ENCODE measurements at places on chromosomes 5 and 9.

DNA sequence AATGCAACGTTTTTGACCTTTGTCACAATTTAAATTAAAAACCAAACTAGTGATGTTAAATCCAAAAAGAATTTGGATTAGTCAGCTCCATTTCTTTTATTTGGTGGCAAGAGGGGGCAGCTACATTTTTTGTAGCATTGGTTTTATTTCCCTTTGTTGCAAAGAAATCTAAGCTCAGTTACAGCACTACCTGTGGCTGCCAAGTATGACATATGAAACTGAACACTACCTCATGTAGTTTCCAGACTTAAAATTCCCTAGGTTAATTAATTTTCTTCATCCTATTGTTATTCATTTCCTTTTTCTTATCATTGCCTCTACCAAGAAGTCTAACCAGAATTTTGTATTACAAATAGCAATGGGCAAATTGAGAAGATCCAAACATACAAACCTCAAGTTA lies 393.5 kb downstream of the BRINP1 start:
- no peak for DNase-seq

GRCh38 chr5:172118891-172119290 lies 69.1 kb downstream of the STK10 start:
- DNase-seq, result no peak

GRCh38 chr9:136762915-136763648 lies 1.2 kb downstream of the LCN15 start:
- DNase-seq, result peak; percentile 43

GRCh38 chr9:136268735-136269134 lies 23.1 kb upstream of the QSOX2 start:
- no peak for DNase-seq

- no peak for DNase-seq
Observed at GRCh38 chr9:110160123-110160522, 47.8 kb downstream of the C9orf152 start.

DNA sequence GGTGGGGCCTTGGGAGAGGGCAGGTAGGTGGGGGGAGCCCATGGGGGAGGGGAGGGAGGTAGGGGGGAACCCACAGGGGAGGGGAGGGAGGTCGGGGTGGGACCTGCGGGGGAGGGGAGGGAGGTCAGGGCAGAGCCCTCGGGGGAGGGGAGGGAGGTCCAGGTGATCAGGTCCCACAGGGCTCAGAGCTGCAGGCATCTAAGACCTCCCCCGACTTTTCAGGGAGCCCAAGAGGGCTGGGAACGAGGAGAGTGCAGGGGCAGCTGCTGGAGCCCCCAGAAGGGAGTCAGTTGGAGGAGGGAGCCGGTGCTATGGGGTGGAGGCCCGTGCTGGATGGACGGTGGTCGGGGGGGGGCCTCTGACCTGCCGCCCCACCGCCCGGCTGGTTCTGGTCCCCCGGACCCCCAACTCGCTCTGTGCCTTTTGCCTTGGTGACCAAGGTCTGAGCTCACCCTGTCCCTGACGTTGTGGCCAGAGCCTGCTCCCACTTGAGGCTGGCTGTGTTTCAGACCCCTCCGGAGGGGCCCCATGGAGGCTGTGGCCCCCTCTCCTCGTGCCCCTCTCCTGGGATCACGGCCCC lies 31.8 kb downstream of the SLC9A3 start:
- DNase-seq, result no peak

- no peak for DNase-seq
Observed at GRCh38 chr5:176774216-176775171, 35.9 kb upstream of the UNC5A start.

- DNase-seq, result no peak
Observed at GRCh38 chr9:108837530-108837929, 18.3 kb downstream of the ACTL7B start.

DNA sequence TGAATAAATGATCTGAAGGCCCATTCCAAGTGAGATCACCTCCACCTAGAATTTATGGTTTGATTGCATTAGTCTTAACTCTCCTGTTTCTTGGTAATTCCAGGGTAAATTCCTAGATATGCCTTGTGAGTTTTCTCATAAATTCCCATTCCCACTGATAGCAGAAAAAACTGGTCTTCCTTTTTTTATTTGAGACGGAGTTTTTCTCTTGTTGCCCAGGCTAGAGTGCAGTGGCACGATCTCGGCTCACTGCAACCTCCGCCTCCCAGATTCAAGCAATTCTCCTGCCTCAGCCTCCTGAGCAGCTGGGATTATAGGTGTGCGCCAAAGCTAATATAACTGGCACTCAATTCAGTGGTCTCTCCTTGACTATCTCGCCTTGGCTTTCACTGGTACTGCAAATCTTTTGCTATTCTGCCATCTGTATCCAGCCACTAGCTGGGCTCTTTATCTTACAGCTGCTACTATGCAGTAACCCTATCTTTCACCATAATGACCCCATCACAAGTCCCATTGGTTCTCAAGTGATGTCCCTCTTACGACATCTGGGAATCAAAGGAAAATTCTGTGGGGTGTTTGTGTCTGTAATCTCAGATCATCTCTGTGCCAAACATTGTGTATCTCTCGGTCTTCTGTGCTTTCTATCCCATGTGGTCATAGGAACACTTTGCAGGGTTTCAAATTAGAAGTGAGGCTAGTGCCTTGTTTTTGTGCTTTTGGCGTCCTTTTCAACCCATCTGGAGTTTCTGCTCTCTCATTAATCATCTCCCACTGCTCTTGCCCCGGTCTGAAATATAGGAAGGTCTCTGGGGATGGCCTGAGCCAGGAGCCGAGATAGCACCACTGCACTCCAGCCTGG lies 14.4 kb downstream of the HNRNPK start:
- DNase-seq, result no peak

GRCh38 chr5:58460732-58461286 lies 923 bp upstream of the PLK2 start:
- peak; percentile 92 for DNase-seq

DNA sequence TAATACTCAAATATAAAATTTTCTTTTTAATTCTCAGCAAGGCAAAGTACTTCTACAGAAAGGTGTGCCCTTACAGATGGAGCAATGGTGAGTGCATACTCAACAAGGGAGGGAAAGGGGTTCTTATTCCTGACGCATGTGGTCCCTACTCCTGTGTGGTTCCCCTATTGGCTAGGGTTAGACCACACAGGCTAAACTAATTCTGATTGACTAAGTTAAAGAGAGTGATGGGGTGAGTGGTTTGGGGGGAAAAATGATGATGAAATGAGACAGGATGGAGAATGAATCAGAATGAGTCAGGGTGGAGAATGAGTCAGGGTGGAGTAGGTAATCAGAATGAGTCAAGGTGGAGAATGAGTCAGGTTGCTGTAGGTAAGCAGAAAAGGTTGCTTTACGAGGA lies 22.9 kb upstream of the HMGCS1 start:
- no peak for DNase-seq

GRCh38 chr9:82255481-82256176 lies 267.1 kb downstream of the SPATA31D1 start:
- DNase-seq, result no peak

DNA sequence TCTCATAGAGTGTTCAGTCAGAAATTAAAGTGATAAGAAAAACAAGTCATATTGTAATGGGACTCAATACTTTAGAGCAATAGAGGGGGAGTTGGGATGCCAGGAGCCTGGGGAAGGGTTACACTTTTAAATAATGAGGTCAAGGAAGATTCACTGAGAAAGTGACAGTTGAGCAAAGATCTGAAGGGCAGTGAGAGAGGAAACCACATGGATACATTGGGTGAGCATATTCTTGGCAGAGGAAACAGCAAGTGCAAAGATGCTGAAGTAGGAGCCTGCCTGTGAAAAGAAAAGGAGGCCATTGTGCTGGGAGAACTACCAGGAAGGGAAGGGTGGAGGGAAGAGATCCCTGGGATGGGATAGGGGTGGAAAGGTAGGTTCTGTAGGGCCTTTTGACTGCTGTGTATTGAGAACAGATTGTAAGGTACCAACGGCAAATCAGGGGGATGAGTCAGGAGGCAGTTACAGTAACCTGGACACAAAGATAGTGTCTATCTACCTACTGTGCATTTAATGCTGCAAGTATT lies 79.4 kb downstream of the PAM start:
- DNase-seq, result no peak

Measured in activated CD4-positive, alpha-beta T cell treated with anti-CD3 and anti-CD28 coated beads, Interleukin-2, amount 10 ng/mL, durations not matched to agents 7 days and 5 days (primary cell).